Right atrium auricular region (tissue), 2 donors: ENCODE measurements at places on chromosomes 1 and 21. TPM values are rescaled to one million over a fixed set of nuclear protein-coding genes. Genes with fewer than 3 reads are reported as not detected.

The CTTNBP2NL gene
- total RNA-seq, result 13.4 TPM

The FYB2 gene
- total RNA-seq, result 0.70 TPM

The FMOD gene
- 34.2 TPM for total RNA-seq

The SSX2IP gene
- total RNA-seq, result 11.3 TPM

The ADSS2 gene
- 7.9 TPM for total RNA-seq

The RAB7B gene
- 5.1 TPM for total RNA-seq
